Vagina (tissue), 2 donors: ENCODE measurements at places on chromosomes 1 and 21.

DNA sequence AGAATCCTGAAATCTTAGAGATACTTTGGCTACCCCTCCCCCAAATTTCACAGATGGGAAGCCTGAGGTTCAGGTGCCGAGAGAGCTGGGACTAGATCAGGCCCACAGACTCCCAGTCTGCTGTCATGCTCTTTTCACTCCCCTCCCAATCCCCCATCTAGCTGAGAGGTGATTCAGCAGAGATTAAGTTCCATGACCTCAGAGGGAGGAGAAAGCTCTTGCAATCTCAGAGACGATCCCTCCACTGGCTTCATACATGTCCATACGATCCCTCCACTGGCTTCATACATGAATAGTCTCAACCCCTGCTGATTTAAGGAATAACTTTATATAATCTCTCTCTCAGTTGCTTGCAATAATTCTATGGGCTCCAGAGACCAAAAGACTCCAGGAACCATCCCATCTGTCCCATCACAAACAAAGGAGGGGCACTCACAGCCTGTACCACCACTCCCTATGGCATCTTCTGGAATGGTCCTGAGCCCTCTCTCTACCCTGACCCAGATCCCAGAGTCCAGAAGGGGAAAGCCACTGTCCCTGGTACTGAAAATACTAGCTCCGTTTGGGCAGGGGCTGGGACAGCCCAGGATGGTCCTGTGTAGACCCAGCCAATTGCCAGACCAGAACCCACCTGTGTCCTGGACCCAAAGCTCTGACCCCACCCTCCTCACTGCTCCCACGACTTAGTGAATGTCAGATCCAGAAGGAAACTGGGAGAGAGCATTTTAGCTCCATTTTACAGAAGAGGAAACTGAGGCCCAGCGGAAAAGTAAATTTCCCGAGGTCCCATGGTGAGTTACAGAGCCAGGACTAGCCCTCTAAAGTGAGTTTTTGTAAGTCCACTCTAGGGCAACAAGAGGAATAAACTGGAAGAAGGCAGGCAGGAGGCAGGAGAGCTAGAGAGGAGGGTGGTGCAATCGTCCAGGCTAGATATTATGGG lies 27.1 kb downstream of the RIMS3 start:
- peaks cover 11% of the 10 kb centered on the region for H3K4me1 ChIP-seq
- no peak overlapping the region for H3K27ac ChIP-seq
- no peak for DNase-seq

DNA sequence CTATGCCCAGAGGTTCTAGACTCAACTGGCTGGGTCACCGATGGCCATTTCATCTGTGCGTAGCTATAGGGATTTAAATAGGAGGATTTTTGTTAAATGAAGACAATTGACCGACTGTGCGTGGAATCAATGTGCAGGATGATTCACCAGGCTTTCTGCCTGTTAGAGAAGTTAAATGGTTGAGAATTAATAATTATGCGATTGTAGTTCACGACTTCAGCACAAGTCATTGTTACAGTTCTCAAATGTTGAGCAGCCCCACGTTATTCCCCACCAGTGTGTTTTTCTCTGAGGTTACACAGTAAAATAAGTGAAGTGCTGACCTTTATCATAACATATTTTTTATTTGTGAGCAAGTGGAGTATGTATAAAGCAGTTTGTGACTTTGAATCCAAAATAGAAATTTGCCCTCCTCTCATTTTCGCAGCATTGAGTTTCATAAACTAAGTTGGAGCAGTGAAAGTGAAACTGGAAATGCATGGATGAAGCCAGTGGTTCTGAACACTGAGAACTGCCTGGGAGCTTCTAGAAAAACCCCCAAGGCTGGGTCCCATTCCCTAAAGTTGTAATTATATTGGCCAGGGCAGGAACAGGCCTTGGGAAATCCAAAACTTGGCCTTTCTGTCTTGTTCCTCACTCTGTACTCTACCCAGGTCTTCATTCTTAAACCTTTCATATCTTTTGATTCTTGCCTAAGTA lies 102.6 kb downstream of the GALNT2 start:
- no peaks in the 10 kb centered on the region for H3K4me1 ChIP-seq
- peak overlapping the region; percentile 31 for H3K27ac ChIP-seq
- H3K27me3 ChIP-seq: no peaks in the 10 kb centered on the region
- no peak overlapping the region for H3K4me3 ChIP-seq
- no peaks in the 10 kb centered on the region for H3K36me3 ChIP-seq

- H3K27me3 ChIP-seq: peaks cover 4% of the 10 kb centered on the region
Measured at GRCh38 chr1:211132721-211133392, 1.1 kb downstream of the KCNH1 start.

- no peaks in the 10 kb centered on the region for H3K27me3 ChIP-seq
- H3K4me3 ChIP-seq: no peak overlapping the region
- no peak for DNase-seq
- no peak overlapping the region for H3K27ac ChIP-seq
Measured at GRCh38 chr1:56415258-56415657, 164.1 kb downstream of the PLPP3 start.

DNA sequence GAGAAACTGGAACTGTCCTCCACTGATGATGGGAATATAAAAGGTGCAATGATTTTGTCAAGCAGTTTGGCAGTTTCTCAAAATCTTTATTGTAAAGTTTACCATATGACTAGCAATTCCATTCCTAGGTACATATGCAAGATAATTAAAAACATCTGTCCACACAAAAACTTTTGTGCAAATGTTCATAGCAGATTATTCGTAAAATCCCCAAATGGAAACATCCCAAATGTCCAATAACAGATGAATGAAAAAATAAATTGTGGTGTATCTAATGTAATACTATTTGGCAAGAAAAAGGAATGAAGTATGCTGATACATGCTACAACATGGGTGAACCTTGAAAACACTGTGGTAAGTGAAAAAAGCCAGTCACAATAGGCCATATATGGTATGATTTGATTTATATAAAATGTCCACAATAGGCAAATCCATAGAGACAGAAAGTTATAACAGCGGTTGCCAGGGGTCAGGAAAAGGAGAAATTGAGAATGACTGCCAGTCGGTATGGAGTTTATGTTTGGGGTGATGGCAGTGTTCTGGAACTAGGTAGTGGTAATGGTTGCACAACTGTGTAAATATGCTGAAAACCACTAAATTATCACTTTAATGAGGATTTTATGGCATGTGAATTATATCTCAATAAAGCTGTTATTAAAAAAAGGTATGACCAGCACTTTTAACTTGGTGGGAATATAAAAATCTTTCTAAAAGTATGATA lies 81.7 kb upstream of the BEND5 start:
- no peaks in the 10 kb centered on the region for H3K27me3 ChIP-seq
- no peak for DNase-seq
- no peaks in the 10 kb centered on the region for H3K4me1 ChIP-seq
- no peak overlapping the region for H3K4me3 ChIP-seq
- H3K36me3 ChIP-seq: no peaks in the 10 kb centered on the region

DNA sequence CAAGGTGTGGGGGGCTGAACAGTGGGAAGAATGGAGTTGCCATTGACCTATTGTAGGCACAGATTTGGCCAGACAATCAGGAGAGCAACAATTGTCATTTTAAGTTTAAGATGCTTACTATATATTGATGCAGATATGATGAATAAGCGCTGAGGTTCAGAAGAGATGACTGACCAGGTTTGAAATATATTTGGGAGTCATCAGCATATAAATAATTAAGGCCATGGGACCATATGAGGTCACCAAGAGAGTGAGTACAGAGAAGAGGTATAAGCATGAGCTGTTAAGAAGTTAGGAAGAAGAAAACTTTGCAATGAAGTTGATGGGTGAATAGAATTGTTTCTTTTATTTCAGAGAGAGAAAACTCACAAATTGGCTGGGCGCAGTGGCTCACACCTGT lies 4.5 kb upstream of the GADD45A start:
- no peaks in the 10 kb centered on the region for H3K27me3 ChIP-seq
- DNase-seq: no peak
- no peak overlapping the region for H3K27ac ChIP-seq

DNA sequence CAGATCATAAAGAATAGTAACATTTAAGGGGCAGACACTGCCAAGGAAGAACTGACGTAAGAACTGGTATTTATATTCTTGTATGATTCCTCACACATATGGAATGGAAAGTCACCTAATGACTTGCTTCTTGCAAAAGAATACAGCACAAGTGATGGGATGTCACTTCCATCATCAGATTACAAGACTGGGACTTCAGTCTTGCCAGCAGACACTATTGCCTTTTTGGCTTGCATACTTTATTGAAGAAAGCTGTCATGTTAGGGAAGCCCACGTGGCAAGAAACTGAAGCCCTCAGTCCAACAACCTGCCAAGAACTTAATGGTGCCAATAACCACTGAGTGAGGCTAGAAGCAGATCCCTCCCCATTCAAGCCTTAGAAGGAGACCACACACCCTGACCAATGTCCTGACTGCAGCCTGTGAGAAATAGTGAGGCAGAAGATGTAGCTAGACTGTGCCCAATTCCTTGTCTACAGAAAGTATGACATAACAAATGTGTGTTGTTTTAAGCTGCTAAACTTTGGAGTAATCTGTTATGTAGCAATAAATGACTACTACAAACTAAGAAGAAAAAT lies 12.0 kb downstream of the EGLN1 start:
- peaks cover 86% of the 10 kb centered on the region for H3K4me1 ChIP-seq
- H3K27ac ChIP-seq: no peak overlapping the region
- no peak overlapping the region for H3K4me3 ChIP-seq
- DNase-seq: no peak
- no peaks in the 10 kb centered on the region for H3K27me3 ChIP-seq
- peaks cover 5% of the 10 kb centered on the region for H3K36me3 ChIP-seq

DNA sequence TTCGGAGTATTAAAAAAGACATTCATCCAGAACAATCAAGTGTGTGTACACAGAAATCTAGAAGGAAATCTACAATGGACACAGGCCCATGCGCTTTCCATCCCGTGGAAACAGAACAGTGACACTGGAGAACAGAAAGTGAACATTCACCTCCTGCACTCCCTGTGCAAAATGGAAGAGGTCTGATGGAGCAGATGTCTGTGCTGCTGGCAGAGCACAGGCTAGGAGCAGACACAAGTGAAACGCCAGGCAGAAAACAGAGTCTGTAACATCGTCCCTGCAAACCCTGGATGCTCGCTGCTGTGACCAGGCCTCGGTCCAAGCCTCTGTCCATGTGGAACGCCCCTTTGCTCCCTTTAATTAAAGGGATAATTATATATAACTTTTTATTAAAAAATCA lies 36.1 kb downstream of the SLC45A1 start:
- peaks cover 4% of the 10 kb centered on the region for H3K36me3 ChIP-seq
- H3K4me1 ChIP-seq: peaks cover 19% of the 10 kb centered on the region
- no peaks in the 10 kb centered on the region for H3K27me3 ChIP-seq
- no peak overlapping the region for H3K4me3 ChIP-seq
- H3K27ac ChIP-seq: no peak overlapping the region

DNA sequence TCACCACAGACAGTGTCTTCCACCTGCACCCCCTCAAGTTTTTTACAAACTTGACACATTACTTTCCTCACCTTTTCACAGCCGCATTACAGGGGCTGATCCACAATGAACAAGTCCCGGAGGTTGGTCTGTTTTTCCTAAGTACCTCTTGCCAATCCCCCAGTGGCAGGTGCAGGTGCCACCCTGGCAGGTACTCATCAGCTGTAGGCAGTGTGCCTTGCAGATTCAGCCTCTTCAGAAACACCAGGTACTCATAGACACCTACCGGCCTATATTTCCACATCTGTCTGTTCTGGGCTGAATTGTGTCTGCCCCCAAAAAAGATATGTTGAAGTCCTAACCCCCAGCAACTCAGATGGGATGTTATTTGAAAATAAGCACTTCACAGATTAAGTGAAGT lies 81.4 kb upstream of the CNIH3 start:
- H3K4me3 ChIP-seq: no peak overlapping the region
- no peaks in the 10 kb centered on the region for H3K4me1 ChIP-seq
- DNase-seq: no peak
- H3K36me3 ChIP-seq: no peaks in the 10 kb centered on the region

- H3K4me3 ChIP-seq: no peak overlapping the region
- H3K36me3 ChIP-seq: no peaks in the 10 kb centered on the region
- no peak for DNase-seq
- no peaks in the 10 kb centered on the region for H3K4me1 ChIP-seq
- no peak overlapping the region for H3K27ac ChIP-seq
- no peaks in the 10 kb centered on the region for H3K27me3 ChIP-seq
Measured at GRCh38 chr1:1093610-1093943, 19.5 kb upstream of the RNF223 start.

GRCh38 chr1:110302836-110303235 lies 36.3 kb upstream of the RBM15 start:
- H3K36me3 ChIP-seq: no peaks in the 10 kb centered on the region
- H3K27me3 ChIP-seq: no peaks in the 10 kb centered on the region
- no peak overlapping the region for H3K4me3 ChIP-seq
- no peak for DNase-seq
- no peak overlapping the region for H3K27ac ChIP-seq

- no peaks in the 10 kb centered on the region for H3K36me3 ChIP-seq
- H3K27me3 ChIP-seq: no peaks in the 10 kb centered on the region
- no peak for DNase-seq
- peak overlapping the region; percentile 89 for H3K4me3 ChIP-seq
- H3K27ac ChIP-seq: peak overlapping the region; percentile 89
Measured at GRCh38 chr1:169486281-169487051, 722 bp upstream of the SLC19A2 start.

DNA sequence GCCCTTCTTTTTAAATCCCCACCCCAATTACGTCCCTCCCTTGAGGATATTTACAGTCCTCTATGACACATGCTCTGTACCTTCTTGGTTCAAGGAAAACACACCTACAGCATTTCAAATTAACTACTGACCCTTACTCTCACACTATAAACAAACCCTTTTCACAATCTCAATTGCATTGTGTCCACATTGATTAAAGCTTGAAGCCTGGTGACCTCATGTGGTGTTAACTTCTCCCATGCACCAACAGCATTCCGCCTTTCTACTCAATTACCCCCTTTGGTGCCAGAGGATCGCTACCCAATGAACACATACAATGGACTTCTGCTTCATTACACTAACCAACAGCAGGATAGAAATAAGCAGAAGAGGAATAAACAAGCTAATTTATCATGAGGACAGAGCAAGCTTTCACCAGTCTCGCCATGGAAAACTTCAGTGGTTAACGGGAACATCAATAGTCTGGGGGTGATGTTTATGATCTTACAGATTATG lies 15.2 kb downstream of the WLS start:
- no peak overlapping the region for H3K27ac ChIP-seq
- H3K4me1 ChIP-seq: peaks cover 72% of the 10 kb centered on the region
- no peaks in the 10 kb centered on the region for H3K36me3 ChIP-seq
- H3K27me3 ChIP-seq: no peaks in the 10 kb centered on the region
- H3K4me3 ChIP-seq: no peak overlapping the region

DNA sequence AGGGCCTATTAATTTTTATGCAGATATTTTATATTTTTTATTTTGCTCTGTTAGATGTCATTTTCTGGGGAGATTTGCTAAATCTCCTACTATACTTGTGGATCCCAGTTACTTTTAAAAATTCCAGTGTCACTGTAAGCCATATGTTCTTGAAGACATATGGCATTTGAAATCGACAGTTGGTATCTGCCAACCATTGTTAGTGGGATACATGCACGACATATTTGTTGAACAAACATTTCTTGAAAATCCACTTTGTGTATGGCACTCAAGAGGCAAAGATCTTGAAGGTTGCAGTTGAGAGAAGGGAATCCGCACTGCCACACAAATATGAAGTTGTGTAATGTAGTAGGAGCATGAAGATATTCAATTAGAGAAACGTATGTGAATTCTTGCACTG lies 287.7 kb downstream of the HHAT start:
- H3K4me1 ChIP-seq: no peaks in the 10 kb centered on the region
- H3K27ac ChIP-seq: no peak overlapping the region
- no peak for DNase-seq
- H3K27me3 ChIP-seq: no peaks in the 10 kb centered on the region
- no peak overlapping the region for H3K4me3 ChIP-seq
- no peaks in the 10 kb centered on the region for H3K36me3 ChIP-seq

GRCh38 chr1:232978091-232978634 lies 27.8 kb downstream of the NTPCR start:
- H3K36me3 ChIP-seq: peaks cover under 1% of the 10 kb centered on the region
- H3K27ac ChIP-seq: no peak overlapping the region
- H3K27me3 ChIP-seq: no peaks in the 10 kb centered on the region
- peaks cover 12% of the 10 kb centered on the region for H3K4me1 ChIP-seq
